ENCODE measurements at places on chromosomes 4 and X. TPM values are rescaled to one million over a fixed set of nuclear protein-coding genes. Genes with fewer than 3 reads are reported as not detected.

Gene ADRA2C
- 6.8 TPM for total RNA-seq

- no peak for DNase-seq
Measured at GRCh38 chrX:9867226-9867625, 81.0 kb downstream of the SHROOM2 start.

GRCh38 chrX:39779952-39780783, 317.6 kb downstream of the BCOR start:
- no peak for DNase-seq

DNA sequence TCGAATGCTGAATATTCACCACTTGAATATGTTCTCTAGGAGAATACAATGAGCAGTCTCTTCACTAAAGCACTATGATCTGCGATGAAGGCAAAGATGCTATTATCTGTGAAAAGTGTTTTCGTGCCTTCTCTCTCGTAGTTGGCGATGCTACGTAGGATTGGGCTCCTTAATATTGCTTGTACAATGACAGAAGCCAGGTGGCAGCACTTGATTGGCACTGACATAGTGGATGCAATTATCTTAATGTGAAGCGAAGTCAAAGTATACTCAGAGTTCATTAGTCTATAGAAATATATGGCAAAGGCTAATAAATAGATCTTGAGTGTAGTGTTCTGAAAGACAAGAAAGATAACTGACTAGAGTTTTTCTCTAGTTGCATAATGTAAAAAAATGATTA, 1135.7 kb upstream of the AGA start:
- DNase-seq: no peak

DNA sequence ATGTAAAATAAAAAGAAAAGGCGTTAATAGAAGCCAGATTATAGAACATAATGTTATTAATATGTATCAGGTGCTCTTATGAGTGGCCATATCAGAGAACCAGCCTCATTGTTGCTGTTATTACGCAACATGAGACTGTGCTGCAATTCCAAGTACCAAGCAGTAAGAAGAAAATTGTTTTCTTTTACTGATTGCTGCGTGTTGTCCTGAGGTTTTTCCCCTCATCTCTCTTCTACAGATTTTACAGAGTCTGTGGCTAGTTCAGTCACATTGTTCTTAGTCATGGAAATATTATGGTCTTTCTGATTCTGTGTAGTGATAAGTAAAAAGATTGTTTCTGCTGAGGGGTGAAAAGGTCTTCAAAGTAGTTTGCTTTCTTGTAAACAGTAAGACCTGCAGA, 55.9 kb downstream of the NPNT start:
- no peak for DNase-seq

- DNase-seq: no peak
Measured at GRCh38 chrX:152865232-152865920, 32.5 kb upstream of the ZNF185 start.
